ENCODE measurements at places on chromosomes 2 and 18.

GRCh38 chr2:152047824-152048471 lies 50.9 kb downstream of the CACNB4 start:
- no peak for DNase-seq

- no peak for DNase-seq
These were observed 29.4 kb upstream of the CHMP3 start for GRCh38 chr2:86592547-86593230.

DNA sequence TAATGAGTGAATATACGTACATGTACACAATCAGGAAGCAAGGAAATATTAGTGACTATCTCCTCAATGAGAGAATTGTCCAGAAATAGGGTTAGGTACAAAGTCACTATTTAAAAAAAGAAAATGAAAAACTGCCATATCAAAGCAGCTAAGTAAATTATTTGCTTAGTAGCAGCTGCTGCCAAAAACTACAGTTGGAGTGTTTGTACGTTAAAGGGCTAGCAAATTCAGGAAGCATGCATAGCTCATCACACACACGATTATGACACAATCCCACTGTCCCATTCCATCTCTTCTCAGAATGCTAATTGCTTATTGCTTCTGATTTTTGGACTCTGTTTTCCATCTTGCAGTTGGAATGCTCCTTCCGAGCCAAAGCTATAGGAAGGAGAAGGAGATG lies 2012.5 kb upstream of the LRRTM1 start:
- no peak for DNase-seq

DNA sequence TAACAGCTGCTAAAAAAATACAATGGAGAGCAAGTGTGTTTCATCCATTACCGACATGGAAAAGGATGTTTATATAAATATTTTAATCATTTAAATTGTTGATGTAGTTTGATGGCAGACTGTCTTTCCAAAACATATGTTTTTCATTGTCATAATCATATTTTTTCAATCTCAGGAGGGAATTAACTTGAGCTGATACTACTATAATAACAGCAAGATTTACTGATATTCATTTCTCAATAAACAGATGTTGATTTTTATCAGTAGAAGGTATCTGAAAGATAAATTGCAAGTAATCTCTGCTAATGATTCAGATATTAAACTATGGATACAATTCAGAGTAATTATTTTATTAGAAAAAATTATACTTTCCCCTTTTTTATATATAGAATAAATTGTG lies 274.9 kb upstream of the TMEFF2 start:
- no peak for DNase-seq

Measured in activated naive CD4-positive, alpha-beta T cell (primary cell).